NB4 (cell line): ENCODE measurements at places on chromosomes 6 and 20.

DNA sequence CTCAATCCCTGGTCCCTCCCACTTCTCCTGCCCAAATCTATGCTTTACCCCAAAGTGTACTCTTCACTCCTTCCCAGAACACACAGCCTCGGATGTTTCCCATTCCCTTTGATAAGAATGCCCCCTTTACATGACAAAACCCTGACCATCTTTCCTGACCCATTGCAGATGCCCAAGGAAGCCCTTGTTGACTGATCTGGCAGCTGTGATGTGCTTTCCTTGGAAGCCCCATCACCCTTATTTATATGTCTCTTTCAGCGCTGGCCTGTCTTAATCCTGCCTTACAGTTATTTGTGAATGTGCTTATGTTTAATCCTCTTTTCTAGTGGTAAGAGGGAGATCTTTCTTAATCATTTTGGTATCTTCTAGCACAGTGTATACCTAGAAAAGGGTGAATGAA, 523.1 kb downstream of the CD83 start:
- no peak for DNase-seq

GRCh38 chr6:90386399-90387382, 90.0 kb upstream of the BACH2 start:
- no peak for DNase-seq

GRCh38 chr6:35469751-35470662, 1.8 kb downstream of the RPL10A start:
- DNase-seq, result no peak

DNA sequence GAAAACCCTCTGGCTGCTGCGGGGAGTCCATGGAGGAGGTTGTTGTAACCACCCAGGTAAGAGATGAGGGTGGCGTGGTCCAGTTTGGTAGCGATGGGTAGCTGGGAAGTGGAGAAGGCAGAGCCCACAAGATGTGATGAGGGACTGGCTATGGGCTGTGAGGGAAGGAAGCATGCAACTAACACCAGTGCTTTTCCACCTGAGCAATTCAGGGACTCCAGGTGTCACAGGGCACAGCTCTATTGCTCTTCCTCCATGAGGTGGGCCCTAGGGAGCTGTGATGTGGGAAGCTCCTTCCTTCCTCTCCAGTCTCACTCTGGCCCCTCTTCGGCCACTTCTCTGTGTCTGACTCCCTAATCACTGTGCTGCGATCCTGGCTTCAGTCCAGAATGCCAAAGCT, 32.4 kb upstream of the TGM6 start:
- no peak for DNase-seq

GRCh38 chr20:3383878-3384495, 23.5 kb downstream of the DNAAF9 start:
- no peak for DNase-seq
